ENCODE measurements at places on chromosomes 3 and 15.

DNA sequence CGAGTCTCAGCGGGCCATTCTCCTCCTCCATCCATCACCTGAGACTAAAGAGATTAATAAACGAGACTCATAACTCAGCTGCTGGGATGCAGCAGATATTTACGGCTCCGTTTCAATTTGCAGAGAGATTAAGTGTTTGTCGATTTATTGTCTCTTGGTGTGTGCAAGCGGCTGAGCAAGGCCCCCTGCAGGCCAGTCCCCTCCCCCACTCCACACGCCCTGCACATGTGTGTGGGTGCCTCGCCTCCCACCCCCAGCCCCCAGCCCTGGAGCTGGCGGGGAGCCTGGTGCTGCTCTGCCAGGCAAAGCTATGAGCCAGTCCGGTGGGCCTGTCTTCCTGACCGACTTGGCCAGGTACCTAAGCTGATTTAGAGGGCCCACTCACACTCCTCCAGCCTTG is 63.0 kb downstream of the CYP11A1 start:
- DNase-seq, result no peak

DNA sequence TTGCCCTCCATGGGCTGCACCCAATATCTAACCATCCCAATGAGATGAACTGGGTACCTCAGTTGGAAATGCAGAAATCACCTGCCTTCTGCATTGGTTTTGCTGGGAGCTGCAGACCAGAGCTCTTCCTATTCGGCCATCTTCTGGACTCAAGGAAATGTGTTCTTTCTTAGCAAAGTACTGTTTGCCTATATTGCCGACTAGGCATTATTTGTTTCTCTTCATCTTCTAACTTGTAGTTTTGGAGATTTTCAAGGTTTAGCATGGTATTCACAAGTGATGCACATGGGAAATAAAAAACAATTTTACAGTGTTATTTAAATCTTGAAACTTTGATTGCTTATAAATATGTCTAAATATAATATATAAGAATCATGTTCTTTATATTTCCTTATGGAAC is 377.8 kb upstream of the POU1F1 start:
- no peak for DNase-seq

DNA sequence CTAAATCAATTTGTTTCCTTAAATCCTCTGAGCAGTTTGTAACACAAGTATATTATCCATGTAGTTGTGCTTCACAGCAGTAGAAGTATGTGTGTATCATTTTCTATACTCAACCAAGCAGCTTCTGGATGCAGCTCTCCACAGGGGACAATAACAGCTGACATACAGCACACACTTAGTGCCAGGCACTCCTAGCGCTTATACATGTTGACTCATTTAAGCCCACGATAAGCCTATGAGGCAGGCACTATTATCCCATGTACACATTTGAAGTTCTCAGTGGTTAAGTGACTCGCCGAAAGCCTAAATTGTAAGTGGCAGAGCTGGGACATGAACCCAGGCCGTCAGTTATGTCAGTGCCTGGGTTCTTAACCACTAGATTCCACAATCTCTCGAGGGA is 20.3 kb upstream of the LPP start:
- no peak for DNase-seq

GRCh38 chr3:130894986-130895280 is 1.0 kb downstream of the ATP2C1 start:
- DNase-seq, result no peak

DNA sequence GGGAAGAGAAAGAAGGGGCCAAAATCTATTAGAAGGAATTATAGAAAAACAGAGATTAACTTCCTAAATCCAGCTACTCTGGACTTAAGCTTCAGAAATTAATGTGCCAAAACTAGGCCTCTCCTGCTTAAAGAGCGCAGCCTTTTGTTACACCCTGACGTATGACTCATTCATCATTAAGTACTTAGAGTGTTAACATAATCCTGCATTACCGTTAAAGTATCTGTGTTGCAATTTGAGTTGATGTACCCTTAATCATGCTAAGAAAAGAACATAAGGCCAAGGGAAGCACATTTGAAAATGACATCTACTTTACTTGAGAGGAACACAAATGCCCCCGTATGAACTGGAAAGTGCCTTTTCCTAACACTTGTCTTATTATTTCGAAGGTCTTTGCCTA is 7.9 kb downstream of the HTR3D start:
- no peak for DNase-seq

DNA sequence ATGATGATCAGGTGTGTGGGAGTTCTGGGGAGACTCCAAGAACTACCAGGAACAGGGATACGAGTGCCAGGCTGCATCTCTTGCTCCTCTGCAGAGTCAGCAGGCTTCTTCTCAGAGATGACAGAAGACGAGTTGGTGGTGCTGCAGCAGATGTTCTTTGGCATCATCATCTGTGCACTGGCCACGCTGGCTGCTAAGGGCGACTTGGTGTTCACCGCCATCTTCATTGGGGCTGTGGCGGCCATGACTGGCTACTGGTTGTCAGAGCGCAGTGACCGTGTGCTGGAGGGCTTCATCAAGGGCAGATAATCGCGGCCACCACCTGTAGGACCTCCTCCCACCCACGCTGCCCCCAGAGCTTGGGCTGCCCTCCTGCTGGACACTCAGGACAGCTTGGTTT is 7.9 kb downstream of the PRRT3 start:
- no peak for DNase-seq

GRCh38 chr15:78374436-78375393 is 34.6 kb downstream of the CRABP1 start:
- DNase-seq, result no peak
